ENCODE measurements at places on chromosomes 2 and 18.

DNA sequence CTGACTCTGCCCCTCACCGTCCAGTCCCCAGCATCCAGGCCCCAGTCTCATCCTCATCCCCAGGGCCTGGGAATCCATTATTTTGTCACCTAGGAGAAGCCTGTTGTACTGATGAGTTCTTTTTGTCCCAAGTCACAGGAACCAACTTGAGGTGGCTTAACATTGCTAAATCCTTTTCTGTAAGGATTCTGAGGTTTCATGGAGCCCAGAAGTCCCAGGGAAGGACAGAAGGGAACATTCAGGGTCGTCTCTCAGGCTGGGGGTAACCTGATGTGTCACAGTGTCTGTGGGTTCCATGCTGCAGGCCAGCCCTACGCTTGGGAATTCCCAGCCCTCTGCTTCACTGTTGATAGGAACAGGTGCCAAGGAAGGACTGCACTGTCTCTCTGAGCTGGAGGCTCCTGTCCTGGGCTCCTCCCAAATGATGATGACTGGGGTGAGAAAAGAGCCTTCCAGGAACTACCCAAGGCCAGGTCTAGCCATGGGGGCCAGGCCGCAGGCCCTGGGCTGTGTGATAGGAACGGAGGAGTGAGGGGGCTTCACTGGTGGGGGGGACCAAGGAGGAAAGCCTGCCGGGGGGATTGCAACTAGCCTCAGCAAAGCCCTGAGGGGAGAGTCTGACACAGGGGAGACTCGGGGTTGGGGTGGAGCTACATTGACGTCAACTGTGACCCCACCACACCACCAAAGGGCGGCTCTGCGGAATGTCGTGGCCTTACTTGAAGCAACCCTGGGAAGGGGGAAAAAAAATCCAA lies 145.7 kb downstream of the SMAD7 start:
- DNase-seq = no peak

DNA sequence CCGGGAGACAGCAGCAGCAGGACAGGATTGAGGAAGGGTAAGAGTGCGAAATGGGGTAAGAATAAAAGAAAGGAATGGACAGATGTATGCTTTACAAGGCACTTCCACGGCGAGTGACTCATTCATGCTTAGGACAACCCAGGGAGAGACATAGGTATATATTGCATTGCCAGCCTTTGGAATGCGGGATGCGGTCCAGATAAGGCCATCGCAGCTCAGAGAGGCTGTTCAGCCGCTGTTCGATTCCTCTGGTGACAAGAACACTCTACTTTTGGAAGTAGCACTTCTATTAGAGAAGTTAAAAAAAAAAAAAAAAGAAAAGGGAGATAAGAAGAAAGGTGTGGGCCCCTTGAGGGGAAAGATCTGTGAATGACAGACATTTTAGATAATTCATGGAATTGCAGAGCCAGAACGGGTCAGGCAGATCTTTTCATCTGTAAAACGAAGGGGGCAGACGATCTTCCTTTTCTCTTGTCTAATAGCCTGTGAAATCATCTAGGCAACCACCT lies 819 bp upstream of the NCOA1 start:
- DNase-seq = no peak

DNA sequence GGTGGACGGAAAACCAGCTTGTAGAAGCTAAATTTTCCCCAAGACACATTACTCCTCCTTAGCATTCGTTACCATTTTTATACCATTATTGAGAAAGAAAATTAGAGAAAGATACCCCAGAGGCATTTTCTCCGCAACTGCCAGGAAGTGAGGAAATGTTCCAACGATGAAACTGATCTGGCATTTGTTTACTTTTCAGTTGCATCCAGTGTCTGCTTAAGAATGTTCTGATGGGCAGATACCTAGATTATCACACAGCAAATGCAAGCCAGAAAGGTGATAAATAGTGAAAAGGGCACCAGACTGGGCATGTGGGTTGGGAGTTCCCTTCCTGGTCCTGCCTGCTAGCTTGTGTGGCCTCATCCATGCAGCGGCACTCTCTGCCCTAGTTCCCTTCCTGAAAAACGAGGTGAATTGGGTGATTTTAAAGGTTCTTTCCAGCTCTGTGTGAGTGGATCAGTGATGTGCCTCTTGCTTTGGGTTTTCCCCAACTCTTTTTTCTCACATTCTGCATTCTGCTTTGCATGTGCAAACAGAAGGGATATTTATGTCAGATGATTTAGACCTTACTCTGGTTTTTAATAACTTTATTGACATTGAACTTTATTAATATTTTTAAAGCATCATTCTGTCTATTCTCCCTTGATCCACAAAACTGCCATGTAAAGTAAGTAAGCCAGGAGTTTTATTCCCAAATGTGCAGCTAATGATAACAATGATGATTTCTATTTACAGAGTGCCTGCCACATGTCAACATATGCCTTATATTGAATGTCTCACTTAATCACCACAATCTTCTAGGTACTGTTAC lies 139.6 kb downstream of the INSIG2 start:
- DNase-seq = no peak

GRCh38 chr18:38606841-38607240 lies 1041.2 kb upstream of the CELF4 start:
- DNase-seq = no peak

GRCh38 chr2:73238976-73239375 lies 4.9 kb downstream of the CCT7 start:
- no peak for DNase-seq

DNA sequence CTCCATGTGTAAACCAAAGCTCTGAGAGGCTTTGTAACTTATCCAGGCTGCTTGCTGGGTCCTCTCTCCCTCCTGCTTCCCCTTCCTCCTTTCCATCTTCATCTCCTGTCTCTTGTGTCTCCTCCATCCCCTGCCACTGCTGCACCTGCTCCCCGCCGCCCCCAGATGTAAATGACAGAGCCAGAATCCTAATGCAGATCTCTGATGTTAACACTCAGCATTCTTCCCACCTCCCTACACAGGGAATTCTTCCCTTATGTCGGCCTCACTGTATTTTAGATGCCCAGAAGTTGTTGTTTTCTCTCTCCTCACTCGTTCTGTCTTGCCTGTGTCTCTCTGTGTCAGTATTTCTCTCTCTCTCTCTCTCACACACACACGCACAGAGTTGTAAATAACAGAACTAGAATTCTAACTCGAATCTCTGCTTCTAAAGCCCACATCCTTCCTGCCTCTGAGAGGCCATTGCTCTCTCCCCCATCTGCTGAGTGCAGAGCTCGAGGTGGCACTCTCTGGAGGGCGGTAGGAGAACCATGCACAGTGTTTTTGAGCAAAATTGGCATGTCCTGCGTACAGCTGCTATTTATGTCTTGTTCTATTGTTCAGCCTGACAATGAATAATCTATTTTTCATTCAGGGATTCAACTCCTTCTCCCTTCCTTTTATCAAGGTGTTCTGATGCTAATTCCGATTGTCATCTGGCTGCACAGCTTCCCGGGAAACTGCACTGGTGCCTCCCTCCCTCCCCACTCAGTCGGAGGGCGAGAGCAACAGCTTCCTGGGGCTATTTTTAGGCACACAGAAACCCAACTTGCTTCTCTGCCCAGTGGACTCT lies 219.9 kb downstream of the SH3RF3 start:
- no peak for DNase-seq

- no peak for DNase-seq
These were observed 32.3 kb downstream of the CYP26B1 start for GRCh38 chr2:72115110-72116080.

GRCh38 chr2:240965296-240965904 lies 33.0 kb upstream of the SNED1 start:
- DNase-seq = no peak

- no peak for DNase-seq
These were observed 623.8 kb upstream of the NXPH2 start for GRCh38 chr2:139403948-139404347.

- peak; percentile 53 for DNase-seq
These were observed 6.4 kb downstream of the SALL3 start for GRCh38 chr18:78986018-78986481.

- DNase-seq = no peak
These were observed 2.7 kb upstream of the COL3A1 start for GRCh38 chr2:188971432-188971861.

Measured in NCI-H2107 (cell line).